ENCODE measurements at places on chromosomes 3 and 15. TPM values are rescaled to one million over a fixed set of nuclear protein-coding genes. Genes with fewer than 3 reads are reported as not detected.
A peak's percentile ranks its signal among the peaks of the same experiment; 100 is the strongest.

BFSP2 gene
- not detected for polyA plus RNA-seq

ARHGAP31 gene
- polyA plus RNA-seq: 4.8 TPM

GRCh38 chr15:41465822-41466421 is 27.8 kb upstream of the ITPKA start:
- DNase-seq: no peak

CCDC39 gene
- not detected for polyA plus RNA-seq

MESP2 gene
- polyA plus RNA-seq: 0.22 TPM

NEDD4 gene
- polyA plus RNA-seq: 15.5 TPM

GRCh38 chr3:40593351-40593750 is 68.6 kb downstream of the ZNF621 start:
- no peak for DNase-seq

TM4SF1 gene
- polyA plus RNA-seq: 375 TPM

RBPMS2 gene
- polyA plus RNA-seq: not detected

GRCh38 chr15:47485419-47485818 is 231.9 kb upstream of the SEMA6D start:
- DNase-seq: no peak

- DNase-seq: no peak
These were observed 93.7 kb downstream of the NEK10 start for GRCh38 chr3:27275441-27275990.

- DNase-seq: no peak
These were observed at the start of gene C3orf80 for GRCh38 chr3:160225176-160226025. C3orf80 (plus strand) TSS chr3:160225422; CDS start chr3:160225636, 214 bp downstream.

DNA sequence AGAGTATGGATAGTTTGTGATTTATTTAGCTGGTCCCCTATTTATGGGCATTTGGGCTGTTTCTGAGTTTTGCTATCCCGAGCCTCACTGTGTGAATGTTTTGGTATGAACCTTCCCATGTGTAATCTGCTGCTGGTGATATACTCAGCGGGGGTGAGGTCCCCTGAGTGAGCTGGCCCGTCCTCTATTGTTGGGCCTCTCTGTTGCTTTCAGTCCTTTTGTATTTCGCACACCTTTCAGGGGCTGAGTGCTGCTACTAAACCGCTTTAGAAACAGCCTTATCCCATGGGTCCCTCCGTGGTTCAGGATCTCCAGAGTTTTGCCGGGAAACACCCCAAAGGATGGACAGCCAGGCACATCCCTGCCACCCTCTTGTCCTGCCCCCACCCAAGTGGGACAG is 94.5 kb downstream of the WNT7A start:
- no peak for DNase-seq

NEIL1 gene
- polyA plus RNA-seq: 10.4 TPM

GRCh38 chr3:52623234-52623792 is 62.4 kb downstream of the PBRM1 start:
- DNase-seq: no peak

DNA sequence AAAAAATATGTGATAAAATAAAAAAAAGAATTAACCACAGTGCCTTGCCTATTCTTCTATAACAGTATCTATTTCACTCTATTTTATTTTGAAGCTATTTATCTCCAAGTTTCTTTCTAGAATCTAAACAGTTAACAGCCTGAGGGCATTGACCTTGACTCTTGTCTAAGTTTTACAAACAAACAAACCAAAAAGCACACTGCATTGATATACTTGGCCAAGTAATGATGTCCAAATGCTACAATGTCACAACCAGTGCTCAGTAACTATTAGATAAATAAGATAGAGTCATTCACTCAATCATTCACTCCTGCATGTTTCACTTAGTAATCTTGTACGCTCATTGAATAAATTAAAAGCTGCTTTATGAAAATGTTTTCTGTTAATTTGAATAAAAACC is 386.5 kb downstream of the TIGIT start:
- DNase-seq: no peak

MRPL47 gene
- 45.1 TPM for polyA plus RNA-seq

TUSC2 gene
- polyA plus RNA-seq: 30.5 TPM

DNA sequence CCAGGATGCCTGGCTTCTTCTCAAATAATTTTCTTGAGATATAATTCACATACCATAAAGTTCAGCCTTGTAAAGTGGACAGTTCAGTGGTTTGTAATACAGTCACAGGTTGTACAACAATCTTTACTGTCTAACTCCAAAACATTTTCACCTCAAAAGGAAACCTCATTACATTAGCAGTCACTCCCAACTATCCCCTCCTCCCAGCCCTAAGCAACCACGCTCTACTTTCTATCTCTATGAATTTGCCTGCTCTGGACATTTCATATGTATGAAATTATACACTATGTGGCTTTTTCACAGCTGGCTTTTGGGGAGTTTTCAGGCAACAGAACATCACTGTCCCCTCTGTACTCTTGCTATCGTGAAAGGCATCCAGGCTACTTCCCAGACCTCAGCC is 17.5 kb downstream of the TGM5 start:
- no peak for DNase-seq

DNA sequence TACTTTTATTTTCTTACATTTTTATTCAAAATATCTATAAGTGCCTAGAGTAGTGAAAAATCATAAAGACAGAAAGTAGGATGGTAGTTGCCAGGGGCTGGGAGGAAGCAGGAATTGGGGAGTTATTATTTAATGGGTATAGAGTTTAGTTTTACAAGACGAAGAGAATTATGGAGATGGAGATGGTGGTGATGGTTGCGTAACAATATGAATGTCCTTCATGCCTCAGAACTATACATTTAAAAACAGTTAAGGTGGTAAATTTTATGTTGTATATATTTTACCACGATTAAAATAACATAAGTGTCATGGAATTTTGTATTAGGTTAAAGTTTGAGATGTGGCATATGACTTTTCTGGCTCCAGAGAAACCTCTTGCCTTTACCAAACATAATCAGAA is 171.4 kb downstream of the MYRIP start:
- no peak for DNase-seq

AADACL2 gene
- polyA plus RNA-seq: not detected

HYKK gene
- 3.9 TPM for polyA plus RNA-seq

GRCh38 chr15:31442699-31443111 is 116.1 kb downstream of the KLF13 start:
- peak; percentile 95 for DNase-seq

DNA sequence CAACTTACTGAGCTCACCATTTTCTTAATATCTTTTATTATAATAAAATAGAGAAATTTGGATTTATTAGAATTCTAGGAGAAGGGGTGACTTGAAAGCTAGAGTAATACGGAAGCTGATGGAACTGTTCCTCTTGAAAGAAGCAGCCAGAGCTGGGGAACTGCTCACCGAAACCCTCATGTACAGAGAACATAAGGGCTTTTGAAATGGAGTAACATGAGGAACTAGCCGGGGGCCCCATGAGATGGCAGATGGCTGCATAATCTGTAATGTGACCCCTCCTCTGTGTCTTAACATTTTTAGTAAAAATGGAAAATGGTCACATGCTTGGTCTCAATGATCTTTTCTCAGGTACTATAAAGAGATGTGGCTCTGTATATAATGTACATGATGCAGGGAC is 15.7 kb upstream of the DYNC1LI1 start:
- no peak for DNase-seq
